Keratinocyte (primary cell): ENCODE measurements at places on chromosomes 5 and 9.

DNA sequence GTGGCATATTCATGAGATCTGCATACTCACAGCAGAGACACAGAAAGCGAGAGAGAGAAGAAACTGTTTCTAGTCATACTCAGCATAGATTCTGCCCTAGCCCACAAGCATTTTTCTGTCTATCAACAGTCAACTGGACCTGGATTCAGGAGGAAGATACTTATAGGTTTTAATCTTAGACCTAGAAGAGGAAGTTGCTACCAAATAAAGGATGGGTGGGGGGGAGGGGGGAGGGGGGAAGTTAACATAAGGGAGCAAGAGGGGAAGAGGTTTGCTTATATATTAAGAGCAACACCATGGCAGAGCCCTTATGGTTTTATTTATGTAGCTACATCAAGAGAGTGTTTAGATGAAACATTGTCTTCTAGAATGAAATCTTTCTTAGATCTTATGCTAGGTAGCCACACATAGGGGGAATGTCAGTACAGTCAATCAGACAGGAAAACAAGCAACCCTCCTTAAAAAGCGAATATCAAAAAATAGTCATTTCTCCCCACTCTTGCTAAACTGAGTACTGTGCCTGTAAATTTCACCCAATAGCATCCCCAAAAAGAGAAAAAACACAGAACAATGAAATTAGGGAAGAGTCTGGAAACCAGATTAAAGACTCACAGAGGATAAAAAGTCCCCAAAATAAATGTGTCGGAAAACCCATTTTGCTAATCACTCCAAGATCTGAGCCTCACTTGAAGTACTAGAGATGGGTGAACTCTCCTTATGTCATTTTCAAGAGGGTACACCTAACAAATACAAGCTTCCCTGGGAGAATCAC is 192.7 kb upstream of the NR4A3 start:
- no peak for DNase-seq

GRCh38 chr5:149924486-149924885 is 20.1 kb downstream of the PDE6A start:
- no peak for DNase-seq

- no peak for DNase-seq
Observed at GRCh38 chr9:78112406-78112805, 80.8 kb upstream of the GNAQ start.

GRCh38 chr5:94316916-94317838 is 301.2 kb downstream of the KIAA0825 start:
- DNase-seq, result no peak

- DNase-seq, result no peak
Observed at GRCh38 chr9:109274884-109275730, 45.8 kb downstream of the EPB41L4B start.

GRCh38 chr9:38529317-38529716 is 91.1 kb downstream of the ANKRD18A start:
- DNase-seq, result no peak

DNA sequence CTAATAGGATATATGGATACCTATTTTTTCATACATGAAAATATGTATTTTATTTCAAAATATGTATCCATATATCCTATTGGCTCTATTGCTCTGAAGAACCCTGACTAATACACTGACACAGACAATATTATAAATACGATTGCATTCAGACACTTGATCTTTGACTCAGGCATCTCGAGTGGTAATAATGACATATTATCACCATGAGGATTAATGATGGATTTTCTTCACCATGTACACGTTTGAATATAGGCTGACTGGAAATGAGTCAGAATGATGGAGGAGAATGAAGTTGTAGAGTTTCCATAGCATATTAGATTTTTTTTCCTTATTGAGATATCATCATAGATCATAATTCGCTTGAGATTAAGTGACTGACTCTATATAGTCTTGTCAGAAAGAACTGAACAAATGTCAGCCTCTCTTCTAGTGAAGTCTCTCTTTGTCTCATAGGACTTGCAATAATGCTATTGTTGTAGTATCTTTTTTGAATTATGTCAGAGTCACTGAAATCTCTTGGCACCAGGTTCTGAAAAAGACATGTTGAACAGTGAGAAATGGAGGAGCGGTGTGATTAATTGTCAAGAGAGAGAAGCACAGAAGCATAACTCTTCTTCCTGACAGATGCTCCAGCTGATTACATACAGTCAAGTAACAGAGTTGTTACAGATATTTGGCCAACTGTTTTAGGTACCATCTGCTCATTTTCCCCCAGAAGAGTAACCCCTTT is 41.4 kb upstream of the SLCO6A1 start:
- DNase-seq, result no peak

DNA sequence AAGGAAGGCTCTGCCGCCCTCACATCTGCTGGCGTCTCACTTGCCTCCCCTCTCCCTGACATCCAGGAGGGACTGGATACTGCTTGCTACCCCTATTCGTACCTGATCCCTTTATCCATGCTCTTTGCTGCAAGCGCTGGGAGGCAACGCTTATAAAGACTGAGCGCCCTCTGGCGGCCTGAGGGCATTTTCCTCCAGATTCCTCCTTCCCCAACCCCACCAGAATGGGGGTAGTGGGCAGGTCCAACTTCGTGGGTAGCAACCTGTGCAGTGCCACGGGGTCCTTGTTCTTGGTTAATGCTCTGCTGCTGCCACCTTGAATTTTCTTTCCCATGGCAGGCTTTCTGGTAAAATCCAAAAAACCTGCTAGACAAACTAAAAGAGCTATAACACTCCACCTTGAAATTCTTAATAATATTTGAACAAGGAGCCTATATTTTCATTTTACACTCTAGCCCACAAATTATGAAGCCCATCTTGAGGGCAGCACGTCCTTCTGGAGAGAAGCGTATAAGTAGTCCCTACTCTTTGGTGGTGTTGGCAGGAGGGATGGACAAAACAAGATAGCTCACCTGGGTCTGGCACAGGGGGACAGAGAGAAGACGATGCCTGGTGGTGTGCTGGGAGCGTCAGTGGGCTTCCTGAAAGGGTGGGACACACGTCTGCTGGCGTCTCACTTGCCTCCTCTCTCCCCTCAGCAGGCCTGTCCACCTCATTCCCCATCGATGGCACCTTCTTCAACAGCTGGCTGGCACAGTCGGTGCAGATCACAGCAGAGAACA is 52.5 kb downstream of the JADE2 start:
- no peak for DNase-seq

DNA sequence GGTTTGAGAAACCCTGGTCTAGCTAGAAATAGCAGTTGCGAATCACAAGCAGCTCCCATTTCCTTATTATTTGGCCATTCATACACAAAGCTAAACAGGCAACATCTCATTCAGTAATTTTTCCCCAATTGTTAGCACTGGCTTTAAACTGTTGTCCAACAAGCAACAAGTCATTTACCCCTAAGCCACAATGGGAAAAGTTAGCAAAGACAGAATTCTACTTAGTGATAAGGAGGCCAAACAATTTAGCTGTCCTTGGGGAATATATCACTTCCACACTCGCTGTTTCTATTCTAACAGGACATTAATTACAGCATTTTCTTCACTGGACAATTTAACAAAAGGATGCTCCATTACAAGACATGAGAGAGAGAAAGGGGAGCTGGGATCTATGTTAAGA is 2.8 kb downstream of the MYO10 start:
- no peak for DNase-seq

DNA sequence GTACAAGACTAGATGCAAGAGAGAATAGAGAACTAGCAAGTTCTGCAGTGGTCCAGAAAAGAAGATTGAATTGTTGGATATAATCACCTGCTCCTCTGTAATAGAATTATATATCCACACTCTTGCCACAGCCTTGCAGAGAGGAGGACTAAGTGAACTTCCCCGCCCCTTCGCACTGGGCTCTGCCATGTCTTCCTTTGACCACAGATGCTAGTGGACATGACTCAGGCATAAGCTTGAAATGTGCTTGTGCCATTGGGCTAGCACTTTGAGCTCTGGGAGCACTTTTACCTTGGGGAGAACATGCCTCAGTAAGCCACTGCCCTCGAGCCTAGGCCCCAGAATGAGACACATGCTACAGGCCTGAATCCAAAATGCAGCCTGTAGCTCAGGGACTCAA is 113.5 kb upstream of the RASA1 start:
- no peak for DNase-seq

GRCh38 chr5:42749020-42749419 is 7.6 kb upstream of the CCDC152 start:
- no peak for DNase-seq

DNA sequence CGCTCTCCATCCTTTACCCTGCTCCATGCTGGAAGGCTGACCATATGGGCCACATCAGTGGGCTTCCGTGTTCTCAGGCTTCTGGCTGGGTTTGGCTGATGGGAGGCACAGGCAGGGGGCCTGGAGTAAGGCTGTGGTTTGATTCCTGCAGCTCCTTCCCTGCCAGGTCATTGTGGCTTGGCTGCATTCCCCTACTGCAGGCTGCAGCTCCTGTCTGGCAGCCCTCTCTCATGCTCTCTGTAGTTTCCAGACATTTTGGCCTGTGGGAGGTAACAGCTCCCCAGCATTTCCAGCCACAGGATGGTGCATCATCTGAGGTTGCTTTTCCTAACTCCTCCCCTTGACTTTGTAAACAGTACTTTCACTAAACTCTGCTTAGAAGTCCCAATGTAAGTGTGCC is 102.0 kb upstream of the PTPN3 start:
- DNase-seq, result no peak

- no peak for DNase-seq
Observed at GRCh38 chr5:65874241-65874640, 52.1 kb upstream of the ERBIN start.

- no peak for DNase-seq
Observed at GRCh38 chr9:110579862-110580219, 300 bp upstream of the SVEP1 start.

- no peak for DNase-seq
Observed at GRCh38 chr5:176528301-176528700, 8.9 kb downstream of the RNF44 start.

DNA sequence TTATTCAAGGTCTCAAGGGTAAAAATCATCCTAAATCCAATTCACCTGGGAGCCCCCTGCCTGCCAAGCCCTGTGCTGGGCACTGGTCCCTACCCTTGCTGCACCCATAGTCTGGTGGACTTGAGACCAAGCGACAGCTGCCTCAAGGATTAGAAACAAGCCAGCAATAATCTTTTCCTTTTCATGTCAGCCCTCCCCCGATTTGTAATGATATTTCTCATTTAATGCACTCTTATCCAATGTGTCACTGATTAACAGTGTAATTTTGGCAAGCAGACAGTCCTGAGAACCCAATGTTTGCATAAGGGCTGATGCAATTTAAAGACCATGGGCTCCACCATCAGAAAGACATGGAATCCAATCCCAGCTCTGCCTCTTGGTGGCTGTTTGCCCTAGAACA is 108.9 kb downstream of the ACTL7B start:
- no peak for DNase-seq

GRCh38 chr5:2683720-2684119 is 67.8 kb downstream of the IRX2 start:
- DNase-seq, result no peak

GRCh38 chr5:136200130-136200529 is 7.2 kb upstream of the SMIM32 start:
- DNase-seq, result no peak

DNA sequence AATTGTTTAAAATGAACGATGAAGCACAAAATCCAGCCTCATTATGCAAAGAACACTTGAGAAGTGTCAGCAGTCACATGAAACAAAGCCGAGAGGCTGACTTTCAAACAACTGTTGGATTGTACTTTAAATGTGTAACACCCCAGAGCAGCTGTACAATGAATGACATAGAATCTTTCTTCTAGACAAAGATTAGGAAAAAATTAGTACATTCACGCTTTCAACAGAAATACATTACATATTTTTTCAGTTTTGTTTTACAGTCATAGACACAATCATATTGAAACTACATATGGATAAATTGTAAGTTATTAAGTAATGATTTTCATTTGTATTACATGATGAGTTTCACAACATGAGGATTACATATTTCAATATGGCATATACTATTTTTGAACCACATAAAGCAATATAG is 10.6 kb upstream of the AGXT2 start:
- no peak for DNase-seq

DNA sequence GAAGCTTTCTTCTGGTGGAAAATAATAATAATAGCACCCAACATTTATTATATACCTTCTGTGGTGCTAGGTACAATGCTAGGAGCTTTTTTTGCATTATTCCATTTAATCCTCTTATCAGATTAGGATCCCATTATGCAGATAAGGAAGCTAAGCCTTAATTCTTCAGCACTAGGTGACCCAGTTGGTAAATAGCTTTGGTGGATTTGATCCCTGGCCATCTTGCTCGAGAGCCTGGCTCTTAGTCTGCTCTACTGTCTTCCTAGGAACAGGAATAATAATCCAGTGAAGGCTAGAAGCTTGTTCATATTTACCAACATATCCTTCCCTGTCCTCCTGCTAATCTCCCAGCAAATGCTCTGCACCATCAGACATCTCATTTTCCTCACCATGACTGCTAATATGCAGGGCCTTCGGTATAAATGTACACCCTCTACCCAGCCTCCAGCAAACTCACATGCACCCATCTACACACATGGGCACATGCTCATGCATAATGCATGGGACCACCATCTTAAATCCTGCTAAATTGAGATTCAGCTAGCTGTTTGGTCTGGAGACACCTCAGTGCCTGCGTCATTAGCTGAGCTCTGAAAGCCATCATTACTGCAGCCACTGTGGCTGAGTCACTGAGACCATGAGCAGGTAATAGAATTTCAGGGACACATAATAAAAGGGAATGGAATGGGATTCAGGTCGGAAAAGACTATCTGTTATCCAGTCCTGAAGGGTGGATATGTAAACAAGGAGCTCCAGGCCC is 87.5 kb downstream of the TRIM32 start:
- no peak for DNase-seq

DNA sequence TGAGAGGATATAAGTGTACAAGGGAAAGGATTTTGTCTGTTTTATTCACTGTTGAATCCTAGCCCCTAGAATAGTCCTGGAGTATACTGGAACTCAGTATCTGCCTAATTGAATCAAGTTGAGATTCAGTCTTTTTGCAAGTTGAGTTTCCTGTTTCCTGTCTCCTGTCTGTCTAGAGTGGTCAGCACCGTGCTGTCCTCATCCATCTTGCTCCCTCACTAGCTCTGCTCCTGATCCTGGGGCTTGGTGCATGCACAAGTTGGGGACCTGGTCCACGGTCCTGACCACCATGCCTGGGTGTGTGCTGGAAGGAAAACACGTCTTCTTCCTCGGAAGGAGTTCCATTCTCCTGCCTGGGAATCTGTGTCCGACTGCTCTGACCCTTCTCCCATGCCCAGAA is 3.2 kb downstream of the IL5 start:
- no peak for DNase-seq

GRCh38 chr9:14706530-14707140 is 13.4 kb upstream of the ZDHHC21 start:
- DNase-seq, result no peak

- no peak for DNase-seq
Observed at GRCh38 chr5:95818181-95819147, 4.1 kb downstream of the GLRX start.

- no peak for DNase-seq
Observed at GRCh38 chr9:93464395-93464794, 11.0 kb upstream of the FAM120AOS start.

- DNase-seq, result no peak
Observed at GRCh38 chr9:4741365-4742089, 525 bp upstream of the AK3 start.

GRCh38 chr5:72840041-72840440 is 23.6 kb downstream of the TNPO1 start:
- DNase-seq, result no peak

- no peak for DNase-seq
Observed at GRCh38 chr9:88359974-88360373, 28.3 kb upstream of the SPIN1 start.

GRCh38 chr9:138098116-138098907 is 220.7 kb downstream of the CACNA1B start:
- no peak for DNase-seq
